ENCODE measurements at places on chromosomes 7 and 10. TPM values are rescaled to one million over a fixed set of nuclear protein-coding genes. Genes with fewer than 3 reads are reported as not detected.

Gene GRID2IP
- total RNA-seq, result 0.15 TPM

Gene OR13A1
- not detected for total RNA-seq

- no peak for DNase-seq
- no peak overlapping the region for H3K27ac ChIP-seq
- no peaks in the 10 kb centered on the region for H3K27me3 ChIP-seq
- H3K36me3 ChIP-seq, result no peaks in the 10 kb centered on the region
These were observed 615.3 kb upstream of the MGMT start for GRCh38 chr10:128851726-128852125.

DNA sequence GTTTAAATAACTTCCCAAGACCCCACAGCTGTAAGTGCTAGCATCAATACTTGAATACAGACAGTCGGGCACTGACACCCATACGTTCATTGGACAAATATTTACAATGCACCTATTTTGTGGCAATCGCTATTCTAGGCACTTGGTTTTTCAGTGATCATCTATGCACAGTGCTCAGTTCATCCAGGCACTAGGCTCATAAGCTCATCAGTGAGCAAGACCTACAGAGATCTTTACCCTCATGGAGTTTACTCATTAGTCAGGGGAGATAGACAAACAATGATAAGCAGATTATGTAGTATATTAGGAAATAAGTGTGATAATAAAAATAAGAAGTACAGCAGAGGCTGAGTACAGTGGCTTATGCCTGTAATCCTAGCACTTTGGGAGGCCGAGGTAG, 7.6 kb upstream of the DHTKD1 start:
- no peak for DNase-seq
- peaks cover 2% of the 10 kb centered on the region for H3K27me3 ChIP-seq
- H3K4me1 ChIP-seq, result peaks cover 3% of the 10 kb centered on the region
- H3K4me3 ChIP-seq, result no peak overlapping the region
- no peaks in the 10 kb centered on the region for H3K36me3 ChIP-seq

- H3K27ac ChIP-seq, result no peak overlapping the region
- no peaks in the 10 kb centered on the region for H3K27me3 ChIP-seq
- H3K4me1 ChIP-seq, result peaks cover 2% of the 10 kb centered on the region
- no peaks in the 10 kb centered on the region for H3K36me3 ChIP-seq
These were observed 142.4 kb downstream of the EPC1 start for GRCh38 chr10:32204606-32205005.

GRCh38 chr7:49791088-49791741, 17.8 kb downstream of the VWC2 start:
- H3K4me3 ChIP-seq, result no peak overlapping the region
- no peak overlapping the region for H3K27ac ChIP-seq
- no peaks in the 10 kb centered on the region for H3K4me1 ChIP-seq
- H3K27me3 ChIP-seq, result no peaks in the 10 kb centered on the region
- no peak for DNase-seq
- H3K36me3 ChIP-seq, result no peaks in the 10 kb centered on the region

DNA sequence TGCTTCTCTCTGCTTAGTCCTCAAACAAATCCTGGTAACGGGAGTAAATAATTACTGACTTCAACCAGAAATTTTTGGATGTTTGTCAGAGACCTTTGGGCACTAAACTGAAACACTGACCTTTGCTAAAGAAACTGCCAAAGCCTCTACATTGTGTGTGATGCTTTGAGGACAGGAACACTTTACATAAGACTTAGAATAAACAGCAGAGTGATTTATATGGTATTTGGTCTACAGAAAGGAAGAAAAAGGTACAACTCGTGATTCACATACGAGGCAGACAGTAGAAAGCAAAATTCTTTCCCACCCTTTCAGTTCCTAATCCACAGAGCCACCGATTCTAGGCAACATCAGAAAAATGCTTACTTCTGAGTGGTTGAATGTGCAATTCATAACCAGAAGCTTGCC, 59.8 kb downstream of the SLC16A12 start:
- no peak for DNase-seq
- H3K27me3 ChIP-seq, result peaks cover 11% of the 10 kb centered on the region
- no peak overlapping the region for H3K27ac ChIP-seq
- no peaks in the 10 kb centered on the region for H3K36me3 ChIP-seq
- H3K4me3 ChIP-seq, result no peak overlapping the region

- H3K4me3 ChIP-seq, result no peak overlapping the region
- peaks cover 2% of the 10 kb centered on the region for H3K27me3 ChIP-seq
- peaks cover 8% of the 10 kb centered on the region for H3K4me1 ChIP-seq
These were observed 35.5 kb downstream of the ADRA2A start for GRCh38 chr10:111112333-111112732.

- no peaks in the 10 kb centered on the region for H3K27me3 ChIP-seq
- no peak overlapping the region for H3K27ac ChIP-seq
- H3K4me3 ChIP-seq, result no peak overlapping the region
- H3K4me1 ChIP-seq, result no peaks in the 10 kb centered on the region
- H3K36me3 ChIP-seq, result no peaks in the 10 kb centered on the region
- no peak for DNase-seq
These were observed 15.0 kb downstream of the ELN start for GRCh38 chr7:74042746-74043522.
